NCI-H187 treated with DMSO at 0.1 percent for 48 hours (cell line): ENCODE measurements at places on chromosomes 5 and 9.

DNA sequence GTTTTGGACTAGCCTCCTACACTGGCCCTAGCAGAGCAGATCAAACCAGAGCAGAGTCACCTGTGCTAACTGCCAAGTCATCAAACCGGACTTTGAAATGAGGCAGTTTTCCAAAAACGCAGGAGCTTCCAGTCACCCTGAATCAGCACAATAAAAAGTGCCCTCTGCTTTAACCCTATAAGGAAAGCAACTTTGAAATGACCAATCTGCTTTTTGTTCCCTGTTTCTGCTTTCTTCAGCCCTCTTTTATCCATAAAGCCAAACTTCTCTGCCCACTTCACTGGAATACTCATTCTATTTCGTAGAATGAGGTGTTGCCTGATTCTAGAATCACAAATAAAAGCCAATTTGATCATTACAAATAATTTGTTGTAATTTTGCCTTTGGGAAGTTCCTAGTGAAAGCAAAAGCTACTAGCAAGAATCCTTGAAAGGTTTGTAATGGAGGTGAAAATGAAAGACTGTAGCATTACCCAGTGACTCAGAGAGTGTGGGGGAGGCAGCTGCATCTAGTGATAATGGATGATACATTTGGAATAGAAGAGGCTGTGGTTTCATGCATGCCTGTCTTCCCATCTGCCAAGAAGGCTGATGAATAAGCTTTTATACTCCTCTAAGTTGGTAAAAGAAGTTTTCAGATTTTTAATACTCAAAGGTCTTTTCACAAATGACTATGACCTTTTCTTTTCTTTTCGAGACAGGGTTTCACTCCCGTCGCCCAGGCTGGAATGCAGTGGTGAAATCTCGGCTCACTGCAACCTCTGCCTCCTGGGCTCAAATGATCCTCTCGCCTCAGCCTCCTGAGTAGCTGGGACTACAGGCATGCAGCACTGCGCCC, 14.9 kb downstream of the SPAAR start:
- no peak for DNase-seq

DNA sequence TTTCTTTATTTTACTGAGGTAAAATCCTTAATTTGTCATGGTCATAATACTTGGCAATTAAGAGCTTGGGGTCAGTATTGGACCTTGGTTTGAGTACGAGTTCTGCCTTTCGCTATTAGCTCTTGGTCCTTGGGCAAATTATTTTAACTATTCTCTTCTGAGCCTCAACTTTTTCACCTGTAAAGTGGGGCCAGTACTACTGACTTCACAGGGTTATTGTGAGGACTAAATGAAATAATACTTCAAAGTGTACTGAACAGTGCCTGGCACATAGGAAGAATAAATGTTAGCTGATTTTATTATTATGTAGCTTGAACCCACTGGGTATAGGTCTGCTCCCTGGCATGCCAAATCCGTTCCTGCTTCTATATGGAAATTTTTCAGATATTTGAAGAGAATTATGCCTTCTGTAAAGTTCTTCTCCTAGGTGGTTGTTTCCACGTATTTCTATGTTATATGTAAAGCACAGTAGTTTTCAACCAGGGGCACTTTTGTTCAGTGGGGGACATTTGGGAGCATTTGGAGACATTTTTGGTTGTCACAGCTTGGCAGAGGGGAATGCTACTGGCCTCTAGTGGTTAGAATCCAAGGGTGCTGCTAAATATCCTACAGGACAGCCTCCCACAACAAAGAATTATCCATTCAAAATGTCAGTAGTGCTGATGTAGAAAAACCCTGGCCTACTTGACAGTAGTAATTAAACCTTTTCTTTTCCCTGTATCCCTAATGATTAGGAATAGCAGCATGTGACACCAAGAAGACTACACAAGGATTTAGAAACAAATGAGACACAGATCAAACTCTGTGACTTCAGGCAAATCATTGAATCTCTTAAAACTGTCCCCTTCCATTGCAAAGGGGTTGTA, 4.5 kb downstream of the RCL1 start:
- DNase-seq: no peak

GRCh38 chr5:953535-954449, 54.8 kb upstream of the NKD2 start:
- DNase-seq: no peak

DNA sequence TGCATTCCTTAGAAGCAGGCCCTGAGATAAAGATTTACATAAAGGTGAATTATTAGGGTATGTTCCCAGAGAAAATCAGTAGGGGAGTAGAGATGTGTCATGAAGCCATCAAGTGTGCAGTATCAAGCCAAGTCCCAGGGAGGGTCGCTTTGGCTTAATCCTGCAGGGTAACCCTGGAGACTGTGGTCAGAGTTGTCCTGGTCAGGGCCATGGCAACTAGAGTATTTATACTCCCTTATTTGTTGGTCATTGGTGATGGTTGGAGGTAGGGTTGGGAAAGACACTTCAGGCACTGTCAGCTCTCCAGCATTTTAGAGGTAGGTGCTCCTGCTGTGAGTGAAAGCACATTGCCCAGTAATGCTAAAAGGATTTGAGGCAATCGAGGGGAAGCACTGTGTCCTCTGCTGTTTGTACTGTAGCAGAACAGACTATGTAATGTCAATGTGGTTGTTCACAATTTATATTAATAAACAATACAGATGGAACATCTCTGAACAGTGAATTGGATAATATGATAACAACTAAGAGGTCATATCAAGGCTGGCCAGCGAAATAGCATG, 108.9 kb downstream of the GDNF start:
- DNase-seq: no peak

DNA sequence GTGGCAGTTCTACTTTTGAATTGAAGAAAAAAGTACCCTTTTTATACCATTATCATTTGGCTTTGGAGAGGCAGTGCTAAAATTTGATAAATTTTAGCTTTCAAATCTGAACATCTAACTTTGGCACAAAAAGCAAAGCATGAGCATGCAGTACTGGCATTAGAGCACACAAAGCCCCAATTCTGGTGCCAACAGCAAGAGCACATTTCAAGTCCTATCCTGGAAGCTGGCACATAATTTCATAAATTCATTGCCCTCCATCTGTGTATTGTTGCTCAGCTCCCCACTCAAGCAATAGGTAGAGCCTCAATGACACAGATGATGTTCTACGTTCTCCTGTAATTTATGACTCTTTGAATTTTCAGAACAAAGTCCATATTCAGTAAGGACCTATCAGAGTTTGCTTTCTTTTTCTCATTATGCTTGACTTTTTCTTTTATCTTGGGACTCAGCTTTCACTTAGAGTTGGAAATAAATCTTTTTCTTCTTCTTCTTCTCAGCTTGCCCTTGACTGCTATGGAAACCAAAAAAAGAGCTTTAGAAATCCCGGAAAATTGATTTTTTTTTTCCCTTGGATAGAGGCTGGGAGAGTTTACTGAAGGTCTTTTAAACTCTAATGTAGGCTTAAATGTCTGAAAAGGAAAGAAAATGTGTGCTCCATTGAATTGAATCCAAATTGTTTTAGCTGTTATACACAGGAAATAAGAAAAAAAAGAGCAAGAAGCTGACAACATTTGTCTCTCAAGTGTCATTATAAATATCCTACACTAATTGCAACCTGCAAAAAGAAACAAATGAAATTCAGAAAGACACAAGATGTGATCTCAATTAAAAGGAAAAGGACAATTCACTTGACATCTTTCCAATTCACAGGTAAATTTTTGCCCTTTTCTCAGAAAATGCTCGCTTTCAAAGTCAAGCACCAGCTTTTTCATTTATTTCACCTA, 380.8 kb upstream of the CDH18 start:
- no peak for DNase-seq

DNA sequence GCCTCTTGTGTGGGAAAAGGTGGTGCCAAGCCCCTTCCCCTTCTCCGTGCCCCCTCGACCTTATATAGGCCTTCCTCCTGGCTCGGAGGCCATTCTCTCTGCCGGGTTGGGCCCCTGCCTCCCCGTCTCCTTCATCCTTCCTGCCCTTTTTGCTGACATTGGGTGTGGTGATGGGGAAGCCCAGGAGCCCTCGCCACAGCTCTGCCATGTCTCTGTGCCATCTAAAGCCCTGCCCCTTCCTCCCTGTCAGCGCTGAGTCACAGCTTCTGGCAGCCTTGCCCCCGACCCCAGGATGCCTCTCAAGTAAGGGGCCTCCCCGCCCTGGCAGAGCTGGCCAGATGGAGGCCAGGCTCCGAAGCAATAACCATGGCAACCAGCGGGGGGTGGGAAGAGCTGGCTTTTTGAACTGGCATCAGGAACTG, 30.4 kb downstream of the JADE2 start:
- DNase-seq: no peak

- DNase-seq: peak; percentile 43
Measured at GRCh38 chr5:158759283-158759682, 340.4 kb downstream of the EBF1 start.

- DNase-seq: no peak
Measured at GRCh38 chr5:206406-206805, 11.5 kb downstream of the CCDC127 start.

- no peak for DNase-seq
Measured at GRCh38 chr5:26649000-26649399, 389.4 kb downstream of the CDH9 start.

- no peak for DNase-seq
Measured at GRCh38 chr5:88854769-88855168, 28.2 kb downstream of the MEF2C start.

DNA sequence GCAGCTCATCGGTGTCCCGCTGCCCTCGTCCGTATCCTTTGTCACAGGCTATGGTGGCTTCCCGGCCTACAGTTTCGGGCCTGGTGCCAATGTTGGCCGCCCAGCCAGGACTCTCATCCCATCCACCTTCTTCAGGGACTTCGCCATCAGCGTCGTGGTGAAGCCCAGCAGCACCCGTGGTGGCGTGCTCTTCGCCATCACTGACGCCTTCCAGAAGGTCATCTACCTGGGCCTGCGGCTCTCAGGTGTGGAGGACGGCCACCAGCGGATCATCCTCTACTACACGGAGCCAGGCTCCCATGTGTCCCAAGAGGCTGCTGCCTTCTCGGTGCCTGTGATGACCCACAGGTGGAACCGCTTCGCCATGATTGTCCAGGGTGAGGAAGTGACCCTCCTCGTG, 41.9 kb downstream of the COL15A1 start:
- no peak for DNase-seq

GRCh38 chr5:31853398-31854135, 214.6 kb downstream of the PDZD2 start:
- no peak for DNase-seq

- DNase-seq: no peak
Measured at GRCh38 chr5:167945542-167946384, 345.7 kb upstream of the WWC1 start.

- DNase-seq: no peak
Measured at GRCh38 chr5:122183788-122184170, 54.4 kb downstream of the ZNF474 start.

- no peak for DNase-seq
Measured at GRCh38 chr5:53025487-53025886, 36.3 kb downstream of the ITGA2 start.

GRCh38 chr5:74993743-74994142, 58.6 kb downstream of the GCNT4 start:
- DNase-seq: no peak

DNA sequence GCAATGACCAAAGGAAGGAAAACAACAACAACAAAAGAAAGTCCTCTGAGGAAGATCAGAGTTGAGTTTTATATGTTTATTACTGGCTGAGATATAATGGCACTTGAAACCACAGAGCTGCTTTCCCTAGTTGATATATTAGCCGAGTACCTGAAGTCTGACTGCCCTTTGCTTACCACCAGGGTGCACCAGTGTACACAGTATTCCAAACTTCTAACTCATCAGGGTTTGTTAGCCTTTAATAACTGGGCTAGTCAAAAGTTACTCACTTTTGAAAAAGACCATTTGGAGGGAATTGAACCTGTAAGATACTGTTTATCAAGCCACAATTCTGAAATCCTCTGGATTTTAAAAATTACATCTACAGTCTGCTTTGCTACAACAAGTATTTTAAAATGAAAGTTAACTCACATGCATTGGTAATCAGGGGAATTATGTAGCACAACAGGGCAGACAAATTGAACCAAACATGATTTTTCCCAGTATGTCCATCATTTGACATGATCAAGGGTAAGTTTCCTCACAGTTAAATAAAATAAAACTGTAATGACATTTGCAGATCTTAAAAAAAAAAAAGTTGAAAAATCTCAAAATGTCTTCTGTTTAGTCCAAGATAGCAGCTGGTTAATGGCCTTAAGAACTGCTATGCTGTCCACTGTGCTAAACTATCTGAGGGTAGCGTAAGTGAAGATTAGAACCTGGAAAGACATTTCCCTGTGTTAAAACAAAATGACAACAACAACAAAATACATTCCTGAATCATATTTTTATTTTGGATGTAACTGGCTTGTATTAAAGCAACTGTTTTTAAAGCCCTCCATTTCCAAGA, 57.3 kb upstream of the C6 start:
- DNase-seq: no peak

DNA sequence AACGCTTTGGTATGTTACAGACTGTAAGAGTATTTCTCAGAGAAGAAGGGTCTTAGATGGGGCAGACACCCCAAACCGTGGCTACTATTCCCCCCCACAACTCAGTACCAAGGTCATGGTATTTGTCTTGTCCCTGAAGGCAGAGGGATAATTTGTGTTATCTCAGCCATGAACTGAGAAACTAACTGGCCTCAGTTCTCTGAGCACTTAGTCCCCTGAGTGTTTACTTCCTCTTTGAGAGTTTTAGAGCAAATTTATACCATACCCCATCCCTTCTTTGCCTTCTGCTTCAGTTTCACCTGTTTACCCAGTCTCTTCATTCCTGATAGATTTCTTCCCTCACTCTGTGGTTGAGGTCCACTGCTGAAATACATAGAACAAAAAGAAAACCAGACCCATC, 183.9 kb downstream of the LRRC70 start:
- no peak for DNase-seq

GRCh38 chr5:156846914-156847313, 3.2 kb upstream of the PPP1R2B start:
- DNase-seq: no peak

GRCh38 chr9:95043826-95044225, 273.7 kb downstream of the FANCC start:
- no peak for DNase-seq

DNA sequence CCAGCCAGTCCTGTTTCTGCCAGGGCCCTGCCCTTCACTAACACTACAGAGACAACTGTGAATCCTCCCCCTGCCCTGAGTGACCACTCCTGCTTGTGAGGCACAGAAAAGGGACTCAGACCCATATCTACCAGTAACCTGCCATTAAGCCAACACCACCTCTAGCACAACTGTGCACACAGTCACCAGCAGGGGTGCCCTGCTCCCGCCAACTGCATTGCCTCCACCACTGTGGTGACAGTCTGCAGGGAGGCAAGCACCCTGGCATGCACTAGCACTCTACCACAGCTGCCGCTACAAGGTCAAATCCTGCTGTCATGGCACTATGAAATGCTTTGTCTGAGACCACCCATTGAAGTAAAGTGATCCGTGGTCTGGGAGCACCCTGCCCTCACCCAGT, 1028.5 kb upstream of the CDH9 start:
- no peak for DNase-seq

- DNase-seq: no peak
Measured at GRCh38 chr5:160118349-160119141, 705 bp downstream of the PWWP2A start.
